ENCODE measurements at places on chromosomes 7 and 10. TPM values are rescaled to one million over a fixed set of nuclear protein-coding genes. Genes with fewer than 3 reads are reported as not detected.

Gene JAZF1
- 10.4 TPM for total RNA-seq

Gene DNAJC1
- total RNA-seq, result 20.2 TPM

Gene ZNF727
- 6.2 TPM for total RNA-seq

DNA sequence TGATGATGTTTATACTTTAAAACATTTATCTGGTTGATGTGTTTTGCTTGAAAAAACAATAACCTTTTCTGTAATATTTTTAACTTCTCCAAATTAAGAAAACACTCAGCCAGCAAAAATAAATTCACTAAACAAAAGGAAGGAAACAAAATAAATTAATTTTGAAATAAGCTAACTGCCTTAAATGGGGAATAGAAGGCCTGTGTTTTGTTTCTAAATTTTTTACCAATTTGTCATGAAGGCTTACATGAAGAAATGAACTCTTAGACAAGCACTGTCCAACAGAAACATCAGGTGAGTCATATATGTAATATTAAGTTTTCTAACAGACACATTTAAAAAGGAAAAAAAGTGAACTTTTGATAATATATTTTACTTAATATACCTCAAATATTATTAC is 68.5 kb downstream of the LRRN3 start:
- H3K27ac ChIP-seq, result no peak overlapping the region
- H3K4me1 ChIP-seq, result no peaks in the 10 kb centered on the region
- no peaks in the 10 kb centered on the region for H3K36me3 ChIP-seq
- DNase-seq, result no peak

DNA sequence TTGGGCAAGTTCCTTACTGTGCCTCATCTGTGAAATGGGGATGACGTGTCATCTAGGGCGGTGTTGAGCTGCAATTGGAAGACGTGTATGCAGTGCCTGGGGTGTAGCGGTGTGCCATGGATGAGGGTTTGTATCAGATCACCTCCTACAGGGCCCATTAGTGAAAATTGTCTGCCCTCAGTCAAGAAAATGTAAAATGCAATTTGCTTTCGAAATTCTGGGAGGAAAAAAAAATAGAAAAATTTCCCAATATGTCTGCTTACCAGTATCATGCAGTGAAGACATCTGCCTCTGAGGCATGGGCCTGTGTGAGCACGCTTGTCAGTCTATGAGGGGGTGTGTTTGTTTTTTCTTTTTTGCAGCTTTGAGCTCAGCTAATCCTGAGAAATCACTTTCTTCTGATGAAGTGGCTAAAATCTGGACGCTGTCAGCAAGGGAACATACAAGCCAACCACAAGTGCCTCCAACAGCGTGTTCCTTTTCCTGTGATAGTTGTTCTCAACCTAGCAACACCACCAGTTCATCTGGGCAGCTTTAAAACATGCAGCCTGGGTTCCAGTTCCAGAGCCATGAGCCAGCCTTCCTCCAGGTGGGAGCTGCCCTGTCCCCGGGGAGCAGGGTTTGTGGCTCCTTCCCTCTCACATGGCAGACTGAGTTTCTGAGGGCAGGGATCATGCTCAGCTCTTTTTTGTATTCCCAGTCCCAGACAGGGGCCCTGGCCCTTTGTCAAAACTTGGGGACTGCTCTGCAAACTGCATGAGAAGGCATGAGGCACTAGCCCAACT is 10.3 kb downstream of the FAM241B start:
- no peak for DNase-seq
- no peaks in the 10 kb centered on the region for H3K4me1 ChIP-seq
- H3K36me3 ChIP-seq, result no peaks in the 10 kb centered on the region
- H3K27ac ChIP-seq, result no peak overlapping the region

GRCh38 chr7:137687556-137688265 is 159.1 kb downstream of the DGKI start:
- no peaks in the 10 kb centered on the region for H3K27me3 ChIP-seq
- no peaks in the 10 kb centered on the region for H3K36me3 ChIP-seq
- H3K4me3 ChIP-seq, result no peak overlapping the region
- no peaks in the 10 kb centered on the region for H3K4me1 ChIP-seq
- no peak overlapping the region for H3K27ac ChIP-seq

Gene OR2A5
- total RNA-seq, result not detected

DNA sequence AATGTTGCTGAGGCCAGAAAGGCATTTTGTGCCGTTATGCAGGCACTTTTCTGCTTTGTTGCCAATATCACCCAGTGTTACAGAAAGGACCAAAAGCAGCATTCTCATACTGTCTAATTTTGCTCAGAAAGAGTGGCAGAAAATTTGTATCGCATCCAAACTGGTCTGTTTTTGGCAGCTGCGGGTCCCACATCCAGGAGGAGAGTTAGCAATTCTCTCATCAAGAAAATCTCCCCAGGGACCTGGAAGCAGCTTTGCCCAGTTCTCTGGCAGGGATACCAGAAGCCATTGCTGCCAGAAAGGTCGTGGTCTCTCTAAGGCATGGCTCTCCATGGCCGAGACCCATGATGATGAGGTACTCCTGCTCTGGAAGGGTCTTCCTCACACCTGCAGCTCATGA is 489.2 kb upstream of the ZMIZ1 start:
- no peaks in the 10 kb centered on the region for H3K4me1 ChIP-seq
- no peak overlapping the region for H3K27ac ChIP-seq
- no peaks in the 10 kb centered on the region for H3K36me3 ChIP-seq
- no peak for DNase-seq
- no peaks in the 10 kb centered on the region for H3K27me3 ChIP-seq
- no peak overlapping the region for H3K4me3 ChIP-seq

GRCh38 chr10:119834188-119834587 is 38.5 kb downstream of the MCMBP start:
- no peaks in the 10 kb centered on the region for H3K36me3 ChIP-seq
- no peak overlapping the region for H3K4me3 ChIP-seq
- H3K27me3 ChIP-seq, result no peaks in the 10 kb centered on the region
- H3K27ac ChIP-seq, result no peak overlapping the region
- no peaks in the 10 kb centered on the region for H3K4me1 ChIP-seq
- DNase-seq, result no peak

GRCh38 chr7:110718503-110719205 is 372.3 kb upstream of the LRRN3 start:
- no peaks in the 10 kb centered on the region for H3K4me1 ChIP-seq
- H3K36me3 ChIP-seq, result no peaks in the 10 kb centered on the region
- H3K27me3 ChIP-seq, result no peaks in the 10 kb centered on the region
- no peak overlapping the region for H3K4me3 ChIP-seq

- H3K4me1 ChIP-seq, result peaks cover 1% of the 10 kb centered on the region
- no peak overlapping the region for H3K4me3 ChIP-seq
- H3K27me3 ChIP-seq, result no peaks in the 10 kb centered on the region
- no peak overlapping the region for H3K27ac ChIP-seq
- DNase-seq, result no peak
These were observed 60.7 kb downstream of the CPED1 start for GRCh38 chr7:121049028-121049791.

Gene MNX1
- not detected for total RNA-seq

DNA sequence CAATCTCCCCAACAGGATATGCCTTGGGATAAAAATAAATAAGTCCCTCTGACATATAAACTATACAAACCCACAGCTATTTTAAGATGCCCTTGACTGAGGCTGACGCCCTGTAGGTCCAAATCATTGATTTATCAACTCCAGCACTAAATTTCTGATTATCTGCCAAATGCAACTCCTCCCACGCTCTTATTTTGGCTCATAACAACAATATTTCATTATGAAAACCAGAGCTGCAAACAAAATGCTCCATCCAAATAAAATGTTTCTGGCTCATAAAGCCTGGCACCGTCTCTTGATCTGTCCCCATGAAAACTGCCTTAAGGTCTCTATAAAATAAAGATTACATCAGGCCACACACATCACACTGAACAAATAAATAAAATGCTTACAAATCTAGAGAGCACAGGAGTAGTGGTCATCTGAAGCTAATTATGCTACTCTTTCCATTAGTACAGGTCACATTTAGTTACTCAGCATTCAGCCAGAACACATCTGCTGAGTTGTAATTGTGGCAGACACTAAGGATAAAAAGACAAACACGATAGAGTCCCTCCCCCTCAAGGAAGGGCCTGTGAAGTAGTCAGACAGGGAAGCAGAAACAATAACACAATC is 28.8 kb downstream of the CACUL1 start:
- no peak overlapping the region for H3K4me3 ChIP-seq
- H3K27ac ChIP-seq, result peak overlapping the region; percentile 6
- DNase-seq, result no peak
- H3K36me3 ChIP-seq, result no peaks in the 10 kb centered on the region

DNA sequence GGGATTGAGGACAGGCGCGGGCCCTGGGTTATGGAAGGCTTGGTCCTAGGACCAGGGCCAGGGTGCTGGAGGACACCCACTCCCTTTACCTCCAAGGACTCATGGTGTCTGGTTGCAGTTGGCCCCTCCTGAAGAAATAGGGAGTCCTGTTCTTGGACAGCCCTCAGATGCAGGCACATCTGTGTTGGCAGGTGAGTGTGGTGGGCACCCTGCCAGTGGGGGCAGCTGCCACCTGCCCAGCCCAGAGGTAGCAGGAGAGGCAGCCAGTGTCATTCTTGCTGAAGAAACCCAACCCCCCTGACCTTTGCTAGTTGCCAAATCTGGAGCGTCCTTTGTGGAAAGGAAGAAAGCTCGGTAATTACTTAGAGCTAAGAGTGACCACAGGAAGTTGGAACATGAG is 8.3 kb downstream of the GALNT17 start:
- H3K4me3 ChIP-seq, result no peak overlapping the region
- H3K4me1 ChIP-seq, result peaks cover 5% of the 10 kb centered on the region
- H3K27ac ChIP-seq, result no peak overlapping the region
- no peak for DNase-seq
- no peaks in the 10 kb centered on the region for H3K27me3 ChIP-seq
- H3K36me3 ChIP-seq, result no peaks in the 10 kb centered on the region

- H3K4me3 ChIP-seq, result no peak overlapping the region
- H3K4me1 ChIP-seq, result peaks cover 4% of the 10 kb centered on the region
- H3K27me3 ChIP-seq, result no peaks in the 10 kb centered on the region
- H3K36me3 ChIP-seq, result no peaks in the 10 kb centered on the region
- DNase-seq, result no peak
- no peak overlapping the region for H3K27ac ChIP-seq
These were observed 49.6 kb upstream of the MYL10 start for GRCh38 chr7:101678658-101679057.

- H3K4me1 ChIP-seq, result peaks cover 8% of the 10 kb centered on the region
- no peaks in the 10 kb centered on the region for H3K36me3 ChIP-seq
- no peak overlapping the region for H3K4me3 ChIP-seq
- H3K27me3 ChIP-seq, result no peaks in the 10 kb centered on the region
These were observed 1.5 kb downstream of the INA start for GRCh38 chr10:103278537-103278823.

GRCh38 chr7:1762238-1762945 is 92.3 kb downstream of the ELFN1 start:
- no peaks in the 10 kb centered on the region for H3K36me3 ChIP-seq
- no peaks in the 10 kb centered on the region for H3K27me3 ChIP-seq

- H3K4me3 ChIP-seq, result no peak overlapping the region
- no peaks in the 10 kb centered on the region for H3K4me1 ChIP-seq
- DNase-seq, result no peak
- H3K36me3 ChIP-seq, result no peaks in the 10 kb centered on the region
- H3K27ac ChIP-seq, result no peak overlapping the region
- no peaks in the 10 kb centered on the region for H3K27me3 ChIP-seq
These were observed 433.0 kb downstream of the PAXIP1 start for GRCh38 chr7:154569916-154570315.

Gene PRSS37
- total RNA-seq, result not detected

DNA sequence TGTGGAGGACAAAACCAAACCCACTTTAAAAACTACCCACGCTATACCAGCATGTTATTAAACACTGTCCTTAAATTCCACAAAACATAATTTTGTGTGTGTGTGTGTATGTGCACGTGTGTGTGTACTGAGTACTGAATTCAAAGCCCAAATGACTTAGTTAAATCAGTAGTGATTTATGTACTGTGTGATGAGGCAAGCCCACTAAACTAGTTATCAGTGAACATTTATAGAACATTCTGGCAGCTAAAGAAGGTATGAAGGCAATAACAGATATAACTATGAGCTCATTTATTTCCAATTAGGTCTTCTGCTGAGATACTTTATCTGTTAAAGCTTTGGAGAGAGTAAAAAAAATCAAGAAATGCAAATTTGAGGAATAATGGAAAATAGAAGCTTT is 115.1 kb downstream of the CPED1 start:
- no peaks in the 10 kb centered on the region for H3K36me3 ChIP-seq
- no peak overlapping the region for H3K4me3 ChIP-seq
- H3K4me1 ChIP-seq, result no peaks in the 10 kb centered on the region
- no peaks in the 10 kb centered on the region for H3K27me3 ChIP-seq
- H3K27ac ChIP-seq, result no peak overlapping the region

DNA sequence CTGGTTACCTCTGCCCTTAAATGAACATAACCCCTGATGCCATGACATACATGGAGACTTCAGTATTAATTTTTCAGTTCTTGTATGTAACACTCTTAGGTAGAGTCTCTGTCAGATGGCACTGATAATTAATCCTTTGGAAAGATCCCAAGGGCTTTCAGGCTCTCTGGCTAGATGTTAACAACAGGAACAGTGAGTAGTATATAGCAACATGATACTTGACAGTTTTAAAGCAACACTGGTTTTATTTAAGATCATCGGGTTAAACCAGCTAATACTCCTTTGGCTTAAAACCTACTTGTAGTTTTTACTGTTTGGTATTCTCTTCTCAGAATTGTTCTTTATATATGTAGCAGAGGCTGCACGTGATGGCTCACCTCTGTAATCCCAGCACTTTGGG is 27.3 kb downstream of the AHCYL2 start:
- H3K4me3 ChIP-seq, result no peak overlapping the region
- DNase-seq, result no peak
- H3K36me3 ChIP-seq, result no peaks in the 10 kb centered on the region

Gene AGAP9
- 7.0 TPM for total RNA-seq

Gene KNDC1
- total RNA-seq, result 15.1 TPM

- no peak overlapping the region for H3K27ac ChIP-seq
- H3K27me3 ChIP-seq, result no peaks in the 10 kb centered on the region
- H3K4me3 ChIP-seq, result no peak overlapping the region
These were observed 32.5 kb upstream of the GPR26 start for GRCh38 chr10:123633636-123634035.

Gene UNCX
- total RNA-seq, result not detected

Gene SEMA3C
- total RNA-seq, result 20.1 TPM

- DNase-seq, result no peak
- H3K4me3 ChIP-seq, result no peak overlapping the region
- H3K36me3 ChIP-seq, result no peaks in the 10 kb centered on the region
- H3K27me3 ChIP-seq, result no peaks in the 10 kb centered on the region
These were observed 194.2 kb upstream of the SVIL start for GRCh38 chr10:29828956-29829355.

DNA sequence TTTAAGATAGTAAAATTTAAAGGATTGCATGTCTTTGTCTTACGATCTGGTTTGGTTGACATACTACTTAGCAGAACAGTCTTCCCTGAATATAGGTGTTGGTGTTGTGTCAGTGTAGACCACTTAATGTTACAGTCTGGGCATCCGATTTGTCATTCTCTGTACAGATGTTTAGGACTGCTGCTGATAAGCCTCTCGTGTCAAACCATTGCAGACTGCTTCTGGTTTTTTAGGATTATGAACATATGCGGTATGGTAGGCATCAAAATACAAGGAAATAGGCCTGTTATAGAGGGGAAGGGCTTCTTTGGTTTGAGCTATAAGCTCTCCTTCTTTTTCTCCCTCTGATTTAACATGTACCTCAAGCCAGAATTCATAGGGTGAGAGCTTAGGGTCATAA is 7.4 kb downstream of the CYP3A43 start:
- no peak overlapping the region for H3K27ac ChIP-seq
- no peak overlapping the region for H3K4me3 ChIP-seq
- no peak for DNase-seq
- H3K4me1 ChIP-seq, result peaks cover 2% of the 10 kb centered on the region
- no peaks in the 10 kb centered on the region for H3K36me3 ChIP-seq

Measured in ovary (tissue), 10 donors.